Smooth muscle cell of the pulmonary artery (primary cell): ENCODE measurements at places on chromosomes 7 and 10. TPM values are rescaled to one million over a fixed set of nuclear protein-coding genes. Genes with fewer than 3 reads are reported as not detected.

Gene NPC1L1
- 0.07 and 0.13 TPM in 2 replicates for total RNA-seq

Gene VSTM2A
- total RNA-seq = not detected in 2 replicates

Gene PIP
- not detected in 2 replicates for total RNA-seq

Gene UTF1
- total RNA-seq = not detected in 2 replicates
